ENCODE measurements at places on chromosomes 12 and 14. TPM values are rescaled to one million over a fixed set of nuclear protein-coding genes. Genes with fewer than 3 reads are reported as not detected.

DNA sequence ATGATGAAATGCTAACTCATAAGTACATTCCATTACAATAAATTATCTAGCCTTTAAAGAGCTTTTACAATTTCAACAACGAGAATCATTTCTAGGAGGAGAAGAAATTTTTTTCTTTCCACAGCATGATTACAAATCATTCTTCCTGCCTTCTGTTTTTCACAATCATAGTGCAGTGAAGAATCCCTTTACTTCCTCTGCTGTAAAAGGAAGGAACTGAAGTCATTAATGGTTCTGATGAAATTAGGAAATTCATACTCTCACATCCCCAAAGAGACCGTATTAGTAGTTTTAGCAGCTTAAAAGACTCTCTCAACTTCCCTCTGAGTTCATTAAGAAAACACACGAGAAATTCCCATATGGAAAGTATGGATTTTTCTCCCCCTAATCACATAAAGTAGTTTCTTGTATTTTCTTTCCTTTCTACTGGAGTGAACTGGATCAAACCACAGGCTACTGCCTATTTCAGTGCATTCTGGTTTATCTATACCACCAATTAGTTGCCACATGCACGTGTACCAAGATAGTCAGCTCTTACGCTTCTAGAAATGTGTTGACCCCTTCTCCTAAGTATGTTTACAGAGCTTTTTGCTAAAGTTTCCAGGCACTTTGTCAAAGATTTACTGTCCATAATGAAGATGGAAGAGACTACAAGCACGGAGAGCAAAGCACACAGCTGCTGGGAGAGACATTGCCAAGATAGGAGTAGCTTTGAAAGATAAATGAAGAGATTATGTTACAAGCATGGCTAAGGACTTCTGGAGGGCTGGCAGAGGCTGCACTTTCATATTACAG is 58.9 kb upstream of the KITLG start:
- H3K27me3 ChIP-seq: no peaks in the 10 kb centered on the region
- no peaks in the 10 kb centered on the region for H3K36me3 ChIP-seq
- DNase-seq: no peak
- H3K27ac ChIP-seq: no peak overlapping the region

DNA sequence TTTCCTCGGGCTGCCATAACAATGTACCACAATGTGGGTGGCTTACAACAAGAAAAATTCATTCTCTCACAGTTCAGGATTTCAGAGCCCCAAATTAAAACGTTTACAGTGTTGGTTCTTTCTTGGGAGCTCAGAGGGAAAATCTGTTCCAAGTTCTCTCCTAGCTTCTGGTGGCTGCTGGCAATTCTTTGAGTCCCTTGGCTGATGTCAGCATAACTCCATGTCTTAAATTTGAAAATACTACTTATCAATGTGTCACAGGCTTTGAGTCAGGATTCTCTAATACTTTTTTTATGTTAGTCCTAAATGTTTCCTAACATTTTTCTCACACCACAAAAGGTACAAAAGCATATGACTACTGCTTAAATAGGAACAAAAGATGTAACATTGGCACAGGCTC is 198.4 kb upstream of the ATXN7L3B start:
- no peak overlapping the region for H3K4me3 ChIP-seq
- H3K36me3 ChIP-seq: no peaks in the 10 kb centered on the region
- H3K27ac ChIP-seq: no peak overlapping the region
- H3K27me3 ChIP-seq: no peaks in the 10 kb centered on the region

DNA sequence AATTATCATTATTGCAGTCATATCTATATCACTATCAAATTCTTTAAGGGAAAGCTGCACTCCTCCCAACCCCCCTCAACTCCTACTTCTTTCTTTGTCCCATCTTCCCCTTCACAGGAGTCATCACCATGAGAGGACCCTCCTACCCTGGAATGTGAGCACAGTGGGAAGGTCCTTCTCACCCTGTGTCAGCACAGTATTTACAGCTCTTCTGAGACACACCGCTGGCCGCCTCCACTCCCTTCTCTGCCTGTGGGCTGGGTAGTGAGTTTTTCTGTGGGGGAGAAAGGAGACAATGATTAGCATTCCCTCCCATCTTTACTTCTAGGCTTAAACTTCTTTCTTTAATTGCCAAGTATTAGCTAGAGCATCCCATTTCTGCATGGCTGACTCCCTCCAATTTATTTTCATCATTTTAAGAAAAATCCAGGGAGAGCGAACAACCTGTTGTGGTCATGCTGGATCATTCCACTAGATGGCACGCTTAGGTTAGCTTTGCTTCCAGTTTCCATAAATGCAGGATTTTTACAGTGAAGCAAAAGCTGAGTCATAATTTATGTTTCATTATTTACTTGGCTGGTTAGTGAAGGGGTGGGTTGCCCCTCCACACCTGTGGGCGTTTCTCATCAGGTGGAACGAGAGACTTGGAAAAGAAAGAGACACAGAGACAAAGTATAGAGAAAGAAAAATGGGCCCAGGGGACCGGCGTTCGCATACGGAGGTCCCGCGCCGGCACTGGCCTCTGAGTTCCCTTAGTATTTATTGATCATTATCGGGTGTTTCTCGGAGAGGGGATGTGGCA is 188.5 kb downstream of the ALX1 start:
- peak; percentile 7 for DNase-seq
- no peak overlapping the region for H3K27ac ChIP-seq
- peak overlapping the region; percentile 58 for H3K4me3 ChIP-seq
- H3K27me3 ChIP-seq: no peaks in the 10 kb centered on the region
- no peaks in the 10 kb centered on the region for H3K36me3 ChIP-seq

DNA sequence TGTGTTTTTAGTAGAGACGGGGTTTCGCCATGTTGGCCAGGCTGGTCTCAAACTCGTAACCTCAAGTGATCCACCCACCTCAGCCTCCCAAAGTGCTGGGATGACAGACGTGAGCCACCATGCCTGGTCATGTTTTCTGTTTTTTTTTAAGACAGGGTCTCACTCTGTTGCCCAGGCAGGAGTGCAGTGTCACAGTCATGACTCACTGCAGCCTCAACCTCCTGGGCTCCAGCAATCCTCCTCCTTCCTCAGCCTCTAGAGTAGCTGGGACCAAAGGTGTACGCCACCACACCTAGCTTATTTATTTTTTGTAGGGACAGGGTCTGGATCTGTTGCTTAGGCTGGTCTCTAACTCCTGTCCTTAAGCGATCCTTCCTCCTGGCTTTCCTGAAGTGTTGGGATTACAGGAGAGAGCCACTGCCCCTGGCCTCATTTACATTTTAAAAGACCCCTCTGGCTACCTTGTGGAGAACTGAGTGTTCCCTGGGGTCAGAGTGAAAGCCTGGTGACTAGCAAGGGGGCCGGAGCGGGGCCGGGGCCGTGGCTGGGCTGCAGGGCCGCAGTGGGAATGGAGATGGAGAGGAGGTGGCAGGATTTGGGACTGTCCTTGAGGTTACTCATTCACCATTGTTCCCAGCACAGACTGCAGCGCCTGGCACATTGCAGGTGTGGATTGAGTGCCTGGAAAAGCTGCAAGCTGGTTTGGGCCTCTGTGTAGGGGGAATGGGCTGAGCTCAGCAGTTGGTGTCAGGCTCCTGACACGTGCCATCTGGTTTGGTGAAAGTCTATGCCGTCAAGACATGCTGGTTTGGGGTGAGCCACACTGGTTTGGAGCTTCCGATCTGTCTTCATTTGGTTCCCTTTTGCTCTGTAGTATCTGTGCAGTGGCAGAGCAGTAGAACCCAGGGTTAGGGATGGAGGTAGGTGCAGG is 18.1 kb downstream of the KMT5A start:
- H3K4me3 ChIP-seq: no peak overlapping the region
- peaks cover 4% of the 10 kb centered on the region for H3K4me1 ChIP-seq
- no peaks in the 10 kb centered on the region for H3K27me3 ChIP-seq
- no peak for DNase-seq
- H3K36me3 ChIP-seq: peaks cover 62% of the 10 kb centered on the region

DNA sequence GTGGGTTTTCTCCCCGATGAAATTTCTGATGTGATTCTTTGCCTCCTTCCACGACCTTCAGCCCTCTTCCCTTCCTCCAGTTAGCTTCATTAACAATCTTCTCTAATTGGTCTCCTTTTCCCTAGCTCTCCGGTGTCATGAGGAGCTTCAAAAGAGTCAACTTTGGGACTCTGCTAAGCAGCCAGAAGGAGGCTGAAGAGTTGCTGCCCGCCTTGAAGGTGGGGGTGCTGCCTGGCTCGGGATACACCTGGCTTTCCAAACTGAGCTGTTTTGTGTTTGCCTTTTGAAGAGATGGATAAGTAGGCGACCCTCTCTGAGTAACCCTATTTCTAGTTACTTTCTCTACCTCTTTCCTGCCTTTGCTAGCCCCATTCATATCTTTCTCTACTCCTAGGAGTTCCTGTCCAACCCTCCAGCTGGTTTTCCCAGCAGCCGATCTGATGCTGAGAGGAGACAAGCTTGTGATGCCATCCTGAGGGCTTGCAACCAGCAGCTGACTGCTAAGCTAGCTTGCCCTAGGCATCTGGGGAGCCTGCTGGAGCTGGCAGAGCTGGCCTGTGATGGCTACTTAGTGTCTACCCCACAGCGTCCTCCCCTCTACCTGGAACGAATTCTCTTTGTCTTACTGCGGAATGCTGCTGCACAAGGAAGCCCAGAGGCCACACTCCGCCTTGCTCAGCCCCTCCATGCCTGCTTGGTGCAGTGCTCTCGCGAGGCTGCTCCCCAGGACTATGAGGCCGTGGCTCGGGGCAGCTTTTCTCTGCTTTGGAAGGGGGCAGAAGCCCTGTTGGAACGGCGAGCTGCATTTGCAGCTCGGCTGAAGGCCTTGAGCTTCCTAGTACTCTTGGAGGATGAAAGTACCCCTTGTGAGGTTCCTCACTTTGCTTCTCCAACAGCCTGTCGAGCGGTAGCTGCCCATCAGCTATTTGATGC is 797 bp downstream of the ESPL1 start:
- peaks cover 16% of the 10 kb centered on the region for H3K4me1 ChIP-seq
- H3K36me3 ChIP-seq: no peaks in the 10 kb centered on the region
- DNase-seq: no peak
- peak overlapping the region; percentile 81 for H3K4me3 ChIP-seq

DNA sequence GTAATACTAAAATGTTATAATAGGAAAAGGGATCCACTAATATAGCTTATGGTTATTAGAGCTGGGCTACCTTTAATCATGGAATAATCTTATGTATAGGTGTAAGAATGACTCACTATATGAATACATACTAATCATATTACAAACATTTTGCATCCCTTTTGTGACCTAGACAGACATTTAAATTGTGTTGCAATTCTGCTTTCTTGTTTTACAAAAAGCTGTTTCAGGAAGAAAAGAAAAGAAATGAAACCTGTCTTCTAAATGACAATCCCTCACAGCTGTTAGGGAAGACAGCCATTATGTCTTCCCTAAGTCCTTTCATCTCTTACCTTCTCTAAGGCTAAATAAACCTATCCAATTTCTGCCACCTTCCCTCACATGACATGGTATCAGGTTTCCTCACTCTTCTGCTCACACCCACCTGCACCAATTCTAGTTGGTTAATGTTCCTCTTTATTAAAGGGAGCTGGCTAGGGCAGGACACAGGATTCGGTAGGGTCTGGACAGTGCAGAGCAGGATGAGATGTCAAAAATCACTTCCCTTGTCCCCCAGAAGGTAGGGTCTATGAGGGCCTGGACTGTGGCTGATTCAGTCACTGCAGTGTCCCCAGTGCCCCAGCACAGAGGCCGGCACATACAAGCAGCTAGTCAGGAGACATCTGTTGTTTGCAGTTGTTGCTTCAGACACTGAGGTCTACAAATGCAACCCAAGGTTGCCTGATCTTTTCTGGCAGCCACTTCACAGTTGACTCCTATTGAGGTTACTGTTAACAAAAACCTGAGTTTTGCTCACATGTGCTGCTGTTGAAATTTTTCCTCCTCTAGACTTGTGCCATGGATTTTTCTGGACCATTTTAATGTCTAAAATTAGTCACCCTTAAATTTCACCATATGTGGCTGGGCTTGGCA is 3.7 kb downstream of the DHRS7 start:
- peaks cover 2% of the 10 kb centered on the region for H3K36me3 ChIP-seq
- H3K4me3 ChIP-seq: no peak overlapping the region
- H3K27me3 ChIP-seq: no peaks in the 10 kb centered on the region
- peaks cover 3% of the 10 kb centered on the region for H3K4me1 ChIP-seq
- H3K27ac ChIP-seq: peak overlapping the region; percentile 43

- H3K36me3 ChIP-seq: no peaks in the 10 kb centered on the region
- no peaks in the 10 kb centered on the region for H3K27me3 ChIP-seq
- DNase-seq: peak; percentile 99
These were observed at the start of gene DDIT3 for GRCh38 chr12:57520053-57520818. DDIT3 (minus strand) TSS chr12:57520514; CDS start chr12:57517406, 3,108 bp downstream.

The TAS2R7 gene
- not detected for total RNA-seq

The CISTR gene
- not detected for total RNA-seq

The USP44 gene
- 7.2 TPM for total RNA-seq

The KRT73 gene
- 29.8 TPM for total RNA-seq

The FGD4 gene
- 0.47 TPM for total RNA-seq

Data from T-cell (primary cell).